ENCODE measurements at places on chromosomes 1 and 21.

DNA sequence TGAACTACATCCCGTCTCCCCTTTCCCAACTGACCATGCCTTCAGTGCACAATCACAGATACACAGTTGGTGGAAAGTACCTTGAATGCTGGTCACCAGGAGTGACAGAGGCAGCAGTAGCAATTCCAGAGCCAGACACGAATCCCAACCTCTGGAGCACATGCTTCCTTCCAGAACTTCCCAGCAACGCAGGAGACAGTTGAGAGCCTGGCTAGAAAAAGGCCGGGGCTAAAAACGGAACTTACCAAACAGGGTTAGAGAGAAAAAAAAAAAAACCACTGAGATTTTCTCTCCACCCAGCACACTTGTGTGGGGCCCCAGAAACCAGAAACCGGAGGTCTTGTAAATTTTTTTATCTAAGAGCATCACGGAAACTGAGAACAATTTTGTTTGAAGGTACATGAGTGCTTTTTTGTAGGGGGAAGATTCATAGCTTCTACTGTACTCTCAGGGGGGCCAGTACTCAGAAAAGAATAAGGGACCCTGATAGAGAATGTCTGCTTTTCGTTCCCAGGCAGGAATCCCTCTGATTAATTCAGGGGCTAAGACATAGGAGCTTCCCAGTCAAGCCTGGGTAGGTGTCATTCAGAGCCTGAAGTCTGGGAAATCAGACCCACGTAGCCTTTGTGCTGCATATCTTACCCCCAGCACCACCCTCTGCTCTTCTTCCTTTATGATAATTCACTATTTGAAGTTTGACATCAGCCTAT is at the start of gene CD48:
TSS of gene CD48 (minus strand) at position 221 of the 710 bp plus-strand sequence. CDS start at position 162, 59 bp downstream.
- no peak for DNase-seq

- DNase-seq, result no peak
Observed at GRCh38 chr1:75034376-75034775, 99.8 kb upstream of the LHX8 start.

DNA sequence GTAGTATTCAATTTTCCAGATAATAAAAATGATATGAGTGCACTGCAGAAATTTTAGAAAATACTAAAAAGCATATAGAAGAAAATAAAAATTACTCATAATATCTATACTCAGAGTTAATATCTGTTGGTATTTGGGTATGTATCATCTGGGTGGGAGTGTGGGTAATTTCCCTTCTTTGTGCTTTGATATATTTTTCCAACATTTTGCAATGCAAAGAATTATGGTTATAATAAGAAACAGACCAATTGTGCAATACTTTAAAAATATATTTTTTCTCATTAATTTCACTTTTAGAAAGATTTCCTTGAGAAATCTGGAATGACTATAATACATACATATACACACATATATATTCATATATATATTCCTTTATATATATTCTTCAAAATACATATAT is 665.7 kb downstream of the ADGRL2 start:
- no peak for DNase-seq

- DNase-seq, result no peak
Observed at GRCh38 chr1:2194319-2194897, at the start of gene FAAP20. TSS of gene FAAP20 (minus strand) at chr1:2194772. CDS start at chr1:2194749, 23 bp downstream.

DNA sequence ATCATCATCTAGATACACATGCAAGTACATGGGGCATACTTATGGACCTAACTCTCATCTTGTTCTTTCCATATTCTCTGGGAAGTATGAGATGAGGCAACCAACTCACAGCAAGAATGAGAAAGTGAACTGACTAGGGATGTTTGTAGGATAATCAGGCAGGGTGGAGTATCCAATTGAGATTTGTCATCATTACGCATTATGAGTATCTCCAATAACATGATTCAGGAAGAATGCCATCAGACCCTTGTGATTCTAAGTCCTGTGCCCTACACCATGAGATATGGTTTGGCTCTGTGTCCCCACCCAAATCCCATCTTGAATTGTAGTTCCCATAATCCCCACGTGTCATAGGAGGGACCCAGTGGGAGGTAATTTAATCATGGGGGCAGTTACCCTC is 154.0 kb downstream of the SLC30A10 start:
- no peak for DNase-seq

GRCh38 chr21:34801519-34802132 is 132.8 kb downstream of the CLIC6 start:
- no peak for DNase-seq

DNA sequence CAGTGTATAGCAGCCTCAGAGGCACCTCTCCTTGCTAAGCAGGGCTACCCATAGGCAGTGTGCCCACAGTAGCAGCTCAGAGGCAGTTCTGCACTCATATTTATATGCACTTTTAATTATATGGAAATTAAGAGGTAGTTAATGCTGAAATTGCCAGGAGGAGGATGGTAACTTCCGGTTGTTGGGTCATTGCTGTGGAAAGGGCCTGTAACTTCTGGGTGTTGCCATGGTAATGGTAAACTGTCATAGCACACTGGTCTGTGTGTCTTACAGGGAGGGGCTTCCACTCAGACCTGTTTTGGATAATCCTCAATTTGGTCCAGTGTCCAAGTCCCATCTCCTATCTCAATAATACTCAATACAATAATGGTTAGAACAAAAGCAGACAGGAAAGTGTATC is 7.6 kb downstream of the CFH start:
- no peak for DNase-seq

GRCh38 chr1:14794136-14794768 is 195.8 kb downstream of the KAZN start:
- DNase-seq, result no peak

GRCh38 chr1:203702130-203702577 is 62.8 kb upstream of the LAX1 start:
- peak; percentile 61 for DNase-seq

DNA sequence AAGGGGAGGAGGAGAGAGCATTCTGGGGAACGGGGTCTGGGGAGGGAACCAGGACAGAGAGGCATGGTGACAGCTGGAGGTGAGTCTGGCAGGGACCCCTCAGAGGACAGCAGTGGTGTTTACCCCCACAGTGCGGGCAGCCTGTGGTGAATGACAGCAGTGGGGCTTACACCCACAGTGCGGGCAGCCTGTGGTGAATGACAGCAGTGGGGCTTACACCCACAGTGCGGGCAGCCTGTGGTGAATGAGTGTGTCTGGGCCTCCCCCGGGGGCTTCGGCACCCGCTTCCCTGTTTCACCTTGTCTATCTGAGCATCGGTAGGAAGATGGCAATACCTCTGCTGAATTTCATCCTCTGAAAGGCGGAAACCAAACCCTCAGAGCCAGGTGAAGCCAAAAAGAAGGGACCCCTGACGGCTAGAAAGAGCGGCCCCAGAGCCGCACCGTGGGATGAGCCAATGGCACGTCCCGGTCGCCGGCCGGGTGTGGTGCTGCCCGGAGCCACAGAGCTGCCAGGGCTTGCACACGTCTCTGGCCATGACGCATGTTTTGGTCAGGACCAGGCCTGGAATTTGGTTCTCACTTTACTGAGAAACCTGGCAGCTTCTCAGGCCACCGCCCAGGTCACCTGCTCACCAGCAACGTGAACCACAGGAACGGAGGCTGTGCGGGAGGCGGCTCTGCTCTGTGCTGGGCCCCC is 54.1 kb downstream of the SIK1 start:
- no peak for DNase-seq

DNA sequence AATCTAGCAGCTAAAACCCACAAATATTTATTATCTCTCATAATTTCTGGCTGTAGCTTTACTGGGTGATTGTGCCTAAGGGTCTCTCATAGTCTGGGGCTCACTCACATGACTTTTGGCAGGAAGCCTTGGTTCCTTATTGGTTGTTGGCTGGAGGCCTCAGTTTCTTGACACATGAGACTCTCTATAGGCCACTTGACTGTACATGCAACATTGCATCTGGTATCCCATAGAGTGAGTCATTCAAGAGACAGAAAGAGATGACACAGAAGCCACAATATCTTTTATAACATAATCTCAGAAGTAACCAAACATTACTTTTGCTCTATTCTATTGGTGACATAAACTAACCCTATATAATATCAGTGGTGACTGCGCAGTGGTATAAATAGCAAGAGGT is 128.5 kb upstream of the HNRNPU start:
- DNase-seq, result no peak

DNA sequence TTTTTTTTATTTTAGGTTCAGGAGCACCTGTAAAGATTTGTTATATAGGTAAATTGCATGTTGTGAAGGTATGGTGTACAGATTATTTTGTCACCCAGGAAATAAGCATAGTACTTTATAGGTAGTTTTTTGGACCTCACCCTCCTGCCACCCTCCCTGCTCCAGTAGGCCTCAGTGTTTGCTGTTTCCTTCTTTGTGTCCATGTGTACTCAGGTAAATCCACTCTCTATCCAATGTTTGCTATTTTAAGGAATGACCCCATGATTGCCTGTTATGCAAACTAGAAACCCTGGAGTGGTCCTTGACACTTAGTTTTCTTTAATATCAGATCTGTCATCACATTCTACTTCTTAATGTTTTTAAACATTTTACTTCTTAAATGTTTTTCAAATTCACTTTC is 33.9 kb downstream of the LHX9 start:
- DNase-seq, result no peak

GRCh38 chr1:8477983-8478362 is 160.1 kb downstream of the SLC45A1 start:
- DNase-seq, result no peak

DNA sequence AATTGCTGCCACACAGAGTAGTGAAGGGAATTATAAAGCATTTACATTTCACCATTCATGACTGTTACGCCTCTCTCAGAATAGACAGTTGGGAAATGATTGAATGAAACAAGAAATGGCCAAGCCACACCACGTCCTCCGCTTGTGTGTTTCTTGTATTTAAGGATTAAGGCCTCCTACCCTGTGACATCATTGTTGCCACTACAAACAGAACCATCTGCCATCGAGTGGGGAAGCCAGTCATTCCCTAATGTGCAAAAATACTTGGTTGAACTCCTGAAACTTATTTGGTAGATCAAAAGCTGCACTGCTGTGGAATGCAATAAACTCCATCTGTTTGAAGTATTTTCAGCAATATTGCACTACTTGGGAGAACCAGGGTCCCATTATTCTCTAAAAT is 99.0 kb upstream of the C1orf105 start:
- no peak for DNase-seq

GRCh38 chr1:71521655-71522264 is 440.9 kb upstream of the ZRANB2 start:
- DNase-seq, result no peak

DNA sequence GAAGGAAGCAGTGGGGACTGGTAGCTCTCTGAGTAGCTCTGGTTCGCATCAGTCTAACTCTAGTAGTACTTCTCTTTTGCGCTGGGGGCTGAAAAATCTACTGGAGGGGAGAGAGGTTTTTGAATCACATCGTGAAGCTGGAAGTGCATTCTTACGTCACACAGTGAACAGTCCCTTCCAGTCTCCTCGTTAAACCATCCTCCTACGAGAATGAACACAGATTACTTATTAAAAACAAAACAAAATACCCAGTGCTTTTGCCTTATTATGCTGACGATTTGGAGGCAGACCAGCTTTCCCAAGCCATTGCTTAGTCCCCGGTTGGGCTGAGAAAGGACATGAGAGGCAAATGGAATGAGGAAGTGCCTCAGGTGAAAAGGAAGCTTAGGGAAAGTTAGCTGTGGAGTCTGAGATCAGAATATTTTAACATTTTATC is 16.1 kb downstream of the HUNK start:
- no peak for DNase-seq

DNA sequence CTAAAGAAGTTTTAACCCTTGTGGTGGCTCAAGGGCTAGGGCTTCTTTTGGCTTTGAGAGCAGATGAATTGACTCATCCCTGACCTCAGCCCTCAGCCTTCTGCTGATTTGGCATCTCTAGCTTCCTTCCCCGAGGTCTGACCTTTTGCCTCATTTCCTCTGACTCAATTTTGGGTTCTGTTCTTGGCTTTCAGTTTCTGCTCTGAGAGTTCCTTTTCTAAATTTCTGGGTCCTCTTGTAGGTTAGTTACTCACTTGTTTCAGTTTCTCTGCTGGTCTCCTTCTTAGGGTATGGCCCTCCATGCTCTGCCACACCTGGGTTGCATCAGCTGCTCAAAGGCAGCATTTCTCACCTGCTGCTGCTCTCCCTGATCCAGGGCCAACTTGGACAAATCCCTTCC is 19.4 kb downstream of the PDE4B start:
- peak; percentile 54 for DNase-seq

Data from activated T-cell treated with anti-CD3 and anti-CD28 coated beads for 24 hours (primary cell).